ENCODE measurements at places on chromosomes 2 and 18. TPM values are rescaled to one million over a fixed set of nuclear protein-coding genes. Genes with fewer than 3 reads are reported as not detected.

GRCh38 chr2:66494708-66495107, 59.8 kb downstream of the MEIS1 start:
- DNase-seq, result no peak

DNA sequence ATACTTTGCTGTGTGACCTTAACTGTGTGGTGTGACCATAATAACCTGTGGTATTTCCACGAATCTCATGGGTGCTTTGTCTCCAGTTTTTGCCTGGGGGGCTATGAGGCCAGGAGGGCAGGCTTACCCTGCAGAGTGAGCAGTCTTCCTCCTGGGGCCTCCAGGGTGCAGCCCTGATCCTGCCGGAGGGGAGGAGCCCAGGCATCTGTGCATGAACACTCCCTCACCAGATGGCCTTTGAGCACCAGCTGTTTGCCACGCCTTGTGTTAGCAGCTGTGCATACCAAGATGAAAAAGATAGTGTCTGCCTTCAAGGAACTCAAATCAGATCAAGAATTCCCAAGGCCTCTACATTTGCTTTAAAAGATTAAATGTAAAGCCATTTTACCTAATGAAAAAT, 75.0 kb upstream of the RBM44 start:
- DNase-seq, result no peak

- DNase-seq, result no peak
Observed at GRCh38 chr18:555705-556457, 24.3 kb upstream of the CETN1 start.

- no peak for DNase-seq
Observed at GRCh38 chr2:213834331-213834730, 550.1 kb downstream of the SPAG16 start.

GRCh38 chr18:3265564-3266033, 3.7 kb downstream of the MYL12B start:
- DNase-seq, result no peak

Gene SLC19A3
- polyA plus RNA-seq, result not detected

Gene HRH4
- polyA plus RNA-seq, result not detected

Gene SERPINB10
- not detected for polyA plus RNA-seq

Gene ABCB11
- polyA plus RNA-seq, result not detected

Data from CD8-positive, alpha-beta memory T cell (primary cell).